Mesendoderm (in vitro differentiated cells): ENCODE measurements at places on chromosomes 7 and 10.
A peak's percentile ranks its signal among the peaks of the same experiment; 100 is the strongest.

- H3K4me3 ChIP-seq: no peak overlapping the region
- no peaks in the 10 kb centered on the region for H3K36me3 ChIP-seq
- H3K27ac ChIP-seq: no peak overlapping the region
- no peaks in the 10 kb centered on the region for H3K4me1 ChIP-seq
These were observed 780.2 kb downstream of the MAGI2 start for GRCh38 chr7:78673272-78673671.

GRCh38 chr7:26857506-26858240 lies 6.7 kb downstream of the SKAP2 start:
- no peaks in the 10 kb centered on the region for H3K4me1 ChIP-seq
- no peaks in the 10 kb centered on the region for H3K36me3 ChIP-seq
- H3K27ac ChIP-seq: no peak overlapping the region
- H3K4me3 ChIP-seq: no peak overlapping the region

- no peaks in the 10 kb centered on the region for H3K36me3 ChIP-seq
- no peak overlapping the region for H3K4me3 ChIP-seq
- H3K4me1 ChIP-seq: no peaks in the 10 kb centered on the region
- no peak for DNase-seq
- H3K27ac ChIP-seq: no peak overlapping the region
These were observed 267.6 kb downstream of the SKIDA1 start for GRCh38 chr10:21257919-21258318.

DNA sequence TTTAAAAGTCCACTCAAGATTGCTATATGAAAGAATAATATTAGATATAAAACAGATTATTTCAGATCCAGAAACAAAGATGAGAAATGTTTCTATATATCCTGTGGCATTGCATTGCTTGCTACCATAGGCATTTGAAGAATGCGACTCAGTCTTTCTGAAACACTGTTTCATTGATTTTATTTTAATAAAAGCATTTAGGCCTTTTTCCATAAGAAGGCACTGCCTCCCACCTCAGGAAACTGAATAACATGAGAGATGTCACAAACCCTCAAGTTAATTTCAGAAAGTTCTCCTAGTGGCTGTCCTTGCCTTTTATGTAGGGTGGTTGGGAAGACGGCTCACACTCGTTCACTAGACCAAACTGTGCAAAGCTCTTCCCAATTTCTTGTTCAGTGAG lies 23.3 kb downstream of the PRPS1L1 start:
- no peak overlapping the region for H3K27ac ChIP-seq
- no peaks in the 10 kb centered on the region for H3K36me3 ChIP-seq
- DNase-seq: no peak
- H3K27me3 ChIP-seq: no peaks in the 10 kb centered on the region

DNA sequence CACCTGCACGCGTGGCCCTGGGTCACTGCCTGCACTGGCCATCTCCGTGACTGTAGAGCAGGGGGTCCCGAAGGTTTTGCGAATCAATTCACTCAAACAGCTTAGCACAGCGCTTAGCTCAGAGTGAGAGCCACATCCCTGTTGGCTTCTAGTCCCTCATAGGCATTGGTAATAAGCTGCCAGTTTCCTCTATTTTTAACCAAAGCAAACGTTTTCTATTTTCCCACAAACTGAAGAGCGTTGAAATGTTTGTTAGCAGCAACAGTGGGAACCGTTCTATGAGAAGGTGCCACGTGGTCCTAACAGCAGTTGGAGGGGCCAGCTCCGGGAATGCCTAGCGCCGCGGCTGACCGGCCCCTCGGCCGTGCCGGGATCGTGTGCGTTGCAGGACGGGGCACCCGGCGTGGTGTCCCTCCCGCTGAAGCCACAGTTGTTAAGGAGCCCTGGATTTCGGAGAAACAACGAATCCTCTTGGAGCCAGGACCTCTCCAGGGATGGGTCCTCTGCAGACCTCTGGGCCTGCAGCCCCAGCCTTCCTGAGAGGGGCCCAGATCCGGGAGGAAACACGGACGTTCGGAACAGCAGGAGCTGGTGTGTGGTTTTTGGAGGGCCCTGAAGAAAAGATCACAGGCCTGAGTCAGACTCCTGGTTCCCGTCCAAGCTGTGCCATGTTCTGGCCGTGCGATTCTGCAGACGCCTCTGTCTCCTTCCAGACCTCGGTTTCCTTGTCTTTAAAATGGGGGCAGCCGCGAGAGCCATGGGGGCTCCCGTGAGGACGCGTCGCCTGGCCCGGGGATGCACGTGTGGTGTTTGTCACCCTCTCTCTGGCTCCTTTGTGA lies 40.3 kb downstream of the FAM20C start:
- H3K36me3 ChIP-seq: peaks cover 2% of the 10 kb centered on the region
- no peak overlapping the region for H3K4me3 ChIP-seq
- no peaks in the 10 kb centered on the region for H3K4me1 ChIP-seq
- DNase-seq: no peak
- H3K27me3 ChIP-seq: no peaks in the 10 kb centered on the region

DNA sequence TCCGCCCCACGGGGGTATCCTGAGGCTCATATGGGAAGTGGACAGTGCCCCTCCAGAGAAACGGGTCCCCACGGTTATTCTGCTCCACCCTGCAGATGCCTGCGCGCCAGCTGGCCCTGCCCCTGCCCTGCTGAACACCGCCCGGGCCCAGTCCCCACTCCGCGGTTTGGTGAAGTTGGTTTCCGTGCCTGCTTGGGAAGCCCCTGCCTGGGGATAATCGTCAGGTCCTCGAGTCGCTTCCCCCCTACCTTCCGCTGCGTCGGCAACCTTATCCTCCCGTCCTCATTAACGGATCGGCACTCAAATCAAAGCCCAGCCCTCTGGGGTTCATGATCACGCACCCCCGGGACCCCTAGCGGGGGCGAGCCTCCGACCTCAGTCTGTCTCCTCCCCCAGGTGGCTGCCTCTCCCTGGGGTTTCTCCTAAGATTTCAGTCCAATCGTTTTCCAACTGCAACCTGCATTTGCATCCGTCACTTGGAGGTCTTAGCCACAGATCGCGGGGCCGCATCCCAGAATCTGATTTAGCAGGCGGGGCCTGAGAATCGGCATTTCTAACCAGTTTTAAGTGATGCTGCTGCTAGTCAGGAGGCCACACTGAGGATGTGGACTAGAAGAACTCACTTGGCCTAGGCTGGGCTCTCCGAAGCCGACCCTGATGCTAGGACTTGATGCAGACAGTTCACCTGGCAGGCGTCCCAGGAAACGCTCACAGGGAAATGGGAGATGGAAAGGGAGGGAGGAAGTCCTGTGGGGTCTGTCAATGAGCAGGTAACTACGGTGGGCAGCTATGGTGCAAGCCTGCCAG lies 27.6 kb downstream of the WDR86 start:
- DNase-seq: no peak
- no peaks in the 10 kb centered on the region for H3K36me3 ChIP-seq
- peaks cover 11% of the 10 kb centered on the region for H3K27me3 ChIP-seq
- no peak overlapping the region for H3K4me3 ChIP-seq
- H3K27ac ChIP-seq: no peak overlapping the region

DNA sequence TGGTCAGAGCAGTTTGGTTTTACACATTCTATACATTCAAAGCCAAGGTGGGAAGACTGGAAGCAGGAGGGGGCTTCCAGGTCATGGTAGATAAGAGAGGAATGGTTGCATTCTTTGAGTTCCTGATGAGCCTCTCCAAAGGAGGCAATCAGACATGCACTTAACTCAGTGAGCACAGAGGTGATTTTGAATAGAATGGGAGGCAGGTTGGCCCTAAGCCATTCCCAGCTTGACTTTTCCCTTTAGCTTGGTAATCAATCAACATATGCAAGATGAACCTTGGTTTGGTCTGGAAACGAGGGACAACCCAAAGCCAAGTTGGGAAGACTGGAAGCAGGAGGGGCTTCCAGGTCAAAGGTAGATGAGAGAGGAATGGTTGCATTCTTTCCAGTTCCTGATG lies 31.4 kb downstream of the TCERG1L start:
- DNase-seq: peak; percentile 100
- peaks cover 18% of the 10 kb centered on the region for H3K4me1 ChIP-seq
- no peaks in the 10 kb centered on the region for H3K36me3 ChIP-seq
- H3K4me3 ChIP-seq: no peak overlapping the region
- H3K27me3 ChIP-seq: no peaks in the 10 kb centered on the region

GRCh38 chr10:85596389-85596788 lies 770.2 kb downstream of the GRID1 start:
- DNase-seq: no peak
- H3K36me3 ChIP-seq: no peaks in the 10 kb centered on the region
- H3K27me3 ChIP-seq: no peaks in the 10 kb centered on the region
- no peak overlapping the region for H3K27ac ChIP-seq

GRCh38 chr7:29567174-29567573 lies 3.5 kb downstream of the PRR15 start:
- no peaks in the 10 kb centered on the region for H3K36me3 ChIP-seq
- no peak for DNase-seq
- no peak overlapping the region for H3K4me3 ChIP-seq
- no peak overlapping the region for H3K27ac ChIP-seq
- H3K4me1 ChIP-seq: no peaks in the 10 kb centered on the region

DNA sequence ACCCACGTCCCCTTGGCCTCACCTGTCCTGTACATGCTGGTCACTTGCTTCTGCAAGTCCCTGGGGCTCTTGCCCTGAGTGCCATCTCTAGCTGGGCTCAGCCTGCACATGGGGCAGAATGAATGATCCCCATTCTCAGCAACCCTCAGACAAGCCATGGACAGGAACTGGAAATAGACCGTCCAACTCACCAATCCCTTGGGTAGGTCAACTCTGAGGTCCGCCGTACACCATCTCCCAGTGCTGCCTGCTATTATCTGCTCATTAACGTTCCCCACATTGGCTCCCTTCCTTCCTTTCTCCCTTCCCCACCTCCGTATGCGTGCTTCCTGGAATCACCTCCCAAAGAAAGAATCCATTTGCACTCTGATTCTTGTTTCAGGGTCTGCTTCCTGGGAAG lies 335.0 kb downstream of the SFMBT2 start:
- H3K27me3 ChIP-seq: no peaks in the 10 kb centered on the region
- H3K4me1 ChIP-seq: no peaks in the 10 kb centered on the region
- no peak overlapping the region for H3K27ac ChIP-seq
- no peaks in the 10 kb centered on the region for H3K36me3 ChIP-seq
- no peak overlapping the region for H3K4me3 ChIP-seq

DNA sequence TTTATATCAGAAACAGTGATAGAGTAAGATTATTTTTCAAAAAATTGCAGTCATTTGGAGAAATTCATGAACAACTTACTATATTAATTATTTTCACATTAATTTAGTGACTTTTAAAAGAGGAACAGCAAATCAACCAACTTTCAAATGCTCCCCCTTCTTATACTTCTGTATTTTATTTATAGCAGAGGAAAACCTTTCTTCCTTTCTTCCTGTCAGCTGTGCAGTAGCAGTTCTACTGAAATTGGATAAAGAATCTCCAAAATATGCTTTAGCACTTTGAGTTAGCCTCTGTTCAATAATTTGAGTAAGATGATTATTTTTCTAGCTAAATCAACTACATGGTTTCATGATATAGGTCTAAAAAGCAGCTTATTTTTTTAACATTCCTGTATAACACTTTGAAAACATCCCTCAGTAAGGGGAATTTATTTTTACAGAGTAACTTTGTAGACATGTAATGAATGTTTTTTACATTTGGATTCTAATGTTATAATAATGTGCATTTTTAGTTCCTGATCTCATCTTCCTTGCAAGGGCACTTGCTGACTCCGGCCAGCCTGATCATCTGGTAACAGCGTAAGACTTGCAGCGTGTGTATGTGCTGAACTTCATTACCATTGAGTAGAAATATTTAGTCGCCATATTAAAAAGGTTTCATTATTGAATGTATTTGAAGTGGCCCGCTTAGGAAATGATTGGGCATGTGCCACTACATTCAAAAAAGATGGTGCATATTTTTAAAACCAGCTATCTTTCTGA lies 158.3 kb upstream of the HDAC9 start:
- H3K36me3 ChIP-seq: no peaks in the 10 kb centered on the region
- H3K4me3 ChIP-seq: no peak overlapping the region
- no peak for DNase-seq
- no peaks in the 10 kb centered on the region for H3K4me1 ChIP-seq
- no peak overlapping the region for H3K27ac ChIP-seq

DNA sequence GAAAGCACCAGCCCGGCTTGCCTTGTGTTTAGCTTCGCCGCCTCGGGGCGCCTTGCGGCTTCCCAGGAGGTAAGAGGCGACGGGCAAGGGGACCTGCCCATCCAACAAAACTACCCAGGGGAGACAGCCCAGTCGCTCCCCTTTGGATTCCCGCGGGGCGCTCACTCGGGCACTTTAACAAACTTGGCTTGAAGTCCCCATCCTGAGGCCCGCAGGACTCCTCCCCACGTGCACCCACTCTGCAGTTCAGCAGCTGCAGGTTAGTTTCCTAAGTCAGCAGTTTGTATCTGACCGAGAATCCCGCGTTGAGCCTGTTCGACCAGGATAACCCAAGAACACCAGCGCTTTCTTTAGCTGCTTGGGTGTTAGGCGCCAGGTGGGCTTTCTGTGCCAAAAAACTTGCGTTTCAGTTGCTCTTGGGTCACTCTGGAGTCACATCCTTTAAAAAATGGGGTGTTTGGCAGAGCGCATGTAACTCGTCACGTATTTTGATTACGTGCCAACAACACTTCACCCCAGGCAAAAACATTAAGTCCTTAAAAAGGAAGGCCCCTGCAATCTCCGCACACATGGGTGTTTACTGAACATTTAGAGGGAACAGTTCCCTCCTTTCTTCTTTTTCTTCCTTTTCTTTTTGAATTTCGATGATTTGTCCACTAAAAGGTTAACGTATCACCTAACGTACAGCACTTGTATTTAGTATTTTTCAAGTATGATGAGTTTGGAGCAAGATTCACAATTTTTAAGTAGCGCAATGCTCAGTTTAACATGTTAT lies 876 bp downstream of the DNAH11 start:
- H3K4me3 ChIP-seq: peak overlapping the region; percentile 62
